ENCODE measurements at places on chromosomes 4 and X.

GRCh38 chr4:23920716-23921446 lies 31.0 kb upstream of the PPARGC1A start:
- DNase-seq: no peak

DNA sequence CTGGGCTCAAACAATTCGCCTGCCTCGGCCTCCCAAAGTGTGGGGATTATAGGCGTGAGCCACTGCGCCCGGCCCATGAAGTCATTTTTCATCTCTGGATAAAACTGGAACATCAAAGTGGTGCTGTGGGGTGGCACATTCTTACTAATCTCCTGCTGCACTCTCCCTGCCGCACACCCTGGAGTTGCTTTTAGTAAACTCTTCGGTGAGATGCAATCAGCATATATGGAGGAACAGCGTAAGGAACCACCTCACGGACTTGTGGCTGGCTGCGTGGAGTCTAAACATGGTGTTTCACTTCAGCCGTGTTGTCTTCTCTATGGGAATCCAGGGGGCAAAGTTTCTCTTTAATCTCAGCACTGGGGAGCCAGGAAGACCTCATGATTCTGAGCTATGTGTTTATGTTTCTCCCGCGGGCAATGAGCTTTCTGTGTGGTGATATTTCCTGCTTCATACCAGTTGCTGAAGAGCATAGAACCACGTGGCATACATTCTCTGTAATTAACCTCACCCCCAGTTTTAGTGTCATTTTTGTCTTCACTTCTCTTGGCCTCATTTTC lies 2.1 kb upstream of the RHOH start:
- DNase-seq: no peak

DNA sequence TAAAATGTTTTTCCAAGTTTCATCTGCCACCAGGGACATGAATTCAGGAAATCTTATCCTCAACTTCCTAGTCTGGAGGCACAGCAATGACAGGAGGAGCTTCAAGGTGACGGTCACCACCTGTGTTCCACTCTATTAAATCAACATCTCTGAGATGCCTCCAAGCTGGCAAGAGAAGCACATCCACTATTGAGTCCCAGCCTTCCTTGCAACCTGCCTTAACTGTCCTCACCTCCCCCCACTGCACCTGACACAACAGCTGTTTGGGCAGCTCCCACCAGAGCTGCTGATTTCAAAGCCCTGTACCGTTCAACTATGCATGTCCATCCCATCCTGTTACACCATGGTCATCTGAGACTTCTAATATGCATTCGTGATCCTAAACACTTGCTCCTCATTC lies 123.4 kb downstream of the COL25A1 start:
- DNase-seq: no peak

DNA sequence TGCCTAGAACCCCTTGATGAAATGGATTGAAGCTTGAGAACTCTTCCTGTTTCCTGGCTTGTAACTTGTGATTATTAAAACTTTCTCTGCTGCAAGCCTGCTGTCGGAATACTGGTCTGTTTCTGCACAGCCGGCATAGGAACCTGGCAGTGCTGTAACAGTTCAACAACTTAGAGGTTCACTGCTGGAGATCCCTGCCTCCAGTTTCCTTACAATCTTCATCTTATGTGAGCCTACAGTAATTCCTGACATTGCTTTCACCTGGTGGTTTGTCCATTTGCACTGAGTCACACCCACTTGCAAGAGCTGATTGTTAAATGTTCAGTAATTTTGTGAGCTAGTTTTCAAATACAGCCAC lies 1.3 kb upstream of the SEPSECS start:
- DNase-seq: no peak

GRCh38 chr4:152572417-152573086 lies 36.7 kb upstream of the FBXW7 start:
- DNase-seq: no peak

DNA sequence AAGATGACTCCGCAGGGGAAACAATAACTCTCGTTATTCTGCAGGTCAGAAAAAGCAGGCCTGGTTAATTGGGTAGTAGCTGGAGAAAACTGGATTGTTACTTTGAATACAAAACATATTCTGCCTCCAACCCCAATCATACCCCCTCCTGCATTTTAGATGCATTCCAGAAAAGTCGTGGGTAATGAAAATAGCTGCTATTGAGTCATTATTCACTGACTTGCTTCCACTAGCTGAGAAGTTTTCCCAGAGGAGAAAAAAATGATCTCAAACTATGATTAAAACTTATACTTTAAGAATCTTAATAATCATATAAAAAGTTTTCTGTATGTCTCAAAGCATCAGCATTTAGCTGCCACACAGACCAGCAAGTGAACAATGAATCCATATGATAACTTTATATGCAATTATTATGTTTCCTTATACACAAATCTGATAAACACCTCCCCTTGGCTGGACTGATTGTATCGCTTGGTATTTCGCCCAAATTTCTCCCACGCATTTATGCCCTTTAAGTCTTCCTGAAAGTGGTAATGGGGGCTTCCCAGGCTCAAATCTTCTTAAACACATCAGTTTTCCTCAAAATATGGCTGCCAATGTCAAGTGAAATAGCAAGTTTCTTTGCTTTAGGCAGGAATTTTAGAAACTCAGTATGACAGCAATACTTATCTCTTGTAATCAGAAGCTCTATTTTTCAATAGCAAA lies 181.0 kb downstream of the LDB2 start:
- DNase-seq: no peak

DNA sequence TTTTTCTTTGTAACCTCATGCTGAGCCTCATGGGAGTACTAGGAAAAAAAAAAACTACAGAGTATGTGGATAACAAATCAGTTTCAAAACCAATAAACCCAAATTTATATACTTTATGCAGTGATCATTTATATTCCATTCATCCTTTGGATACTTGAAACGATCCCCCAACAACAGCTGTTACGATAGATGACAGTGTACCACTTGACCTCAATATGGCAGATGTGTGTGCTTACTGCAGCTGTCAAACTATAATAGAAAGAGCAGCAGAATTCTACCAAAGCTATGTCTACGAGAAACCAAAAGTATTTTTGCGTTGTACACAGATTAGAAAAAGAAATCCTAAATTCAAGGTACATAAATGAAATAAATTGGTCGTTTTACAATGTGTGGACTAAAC lies 337.8 kb downstream of the PDGFC start:
- peak; percentile 45 for DNase-seq

DNA sequence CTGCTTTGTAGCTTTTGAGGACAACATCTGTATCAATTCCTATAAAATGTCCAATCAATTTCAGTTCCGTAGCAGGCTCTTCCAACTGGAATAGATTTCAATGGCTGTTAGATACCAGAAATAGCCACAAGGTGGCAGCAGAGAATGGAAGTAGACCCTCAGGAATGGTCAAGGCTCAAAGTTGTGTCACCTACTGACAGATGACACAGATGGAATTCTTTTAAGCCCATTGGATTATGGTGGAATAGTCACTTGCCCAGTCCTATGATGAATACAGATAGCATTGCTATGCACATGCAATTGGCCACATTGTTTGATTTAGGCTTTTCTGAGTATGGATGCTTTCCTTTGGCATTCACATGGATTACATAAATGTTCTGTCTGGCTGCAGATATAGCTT lies 130.4 kb upstream of the RADX start:
- peak; percentile 55 for DNase-seq

DNA sequence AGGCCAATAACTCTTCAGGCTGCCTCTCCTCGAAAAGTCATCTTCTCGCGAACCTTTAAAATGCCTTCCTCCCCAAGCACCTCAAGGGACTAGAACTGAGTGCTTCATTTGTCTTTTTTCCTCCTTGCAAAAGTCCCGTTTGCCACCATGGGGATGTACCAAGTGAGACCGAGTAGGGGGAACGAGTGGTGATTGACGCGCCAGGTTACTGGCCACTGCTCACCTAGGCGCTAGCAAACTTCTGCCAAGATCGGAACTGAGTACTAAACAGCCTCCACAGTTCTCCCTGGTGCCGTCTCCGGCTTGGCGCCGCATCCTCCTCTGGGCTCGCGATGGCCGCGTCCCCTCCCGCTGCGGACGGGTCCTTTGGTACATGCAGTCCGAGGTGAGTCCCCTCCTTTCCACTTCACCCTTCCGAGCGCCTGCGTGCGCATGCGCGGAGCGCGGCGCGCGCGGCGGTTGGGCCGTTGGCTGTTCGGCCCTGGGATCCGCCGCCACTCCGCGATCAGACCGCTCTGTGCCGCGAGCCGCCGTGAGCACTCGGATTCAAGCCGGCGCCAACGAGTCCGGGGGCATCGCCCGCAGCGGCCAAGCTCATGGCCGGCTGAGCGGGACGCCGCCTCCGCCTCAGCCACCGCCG lies at the start of gene CDK16:
TSS of gene CDK16 (plus strand) at position 402 of the 640 bp plus-strand sequence. CDS start 4,877 bp downstream, outside the sequence.
- DNase-seq: peak; percentile 40

DNA sequence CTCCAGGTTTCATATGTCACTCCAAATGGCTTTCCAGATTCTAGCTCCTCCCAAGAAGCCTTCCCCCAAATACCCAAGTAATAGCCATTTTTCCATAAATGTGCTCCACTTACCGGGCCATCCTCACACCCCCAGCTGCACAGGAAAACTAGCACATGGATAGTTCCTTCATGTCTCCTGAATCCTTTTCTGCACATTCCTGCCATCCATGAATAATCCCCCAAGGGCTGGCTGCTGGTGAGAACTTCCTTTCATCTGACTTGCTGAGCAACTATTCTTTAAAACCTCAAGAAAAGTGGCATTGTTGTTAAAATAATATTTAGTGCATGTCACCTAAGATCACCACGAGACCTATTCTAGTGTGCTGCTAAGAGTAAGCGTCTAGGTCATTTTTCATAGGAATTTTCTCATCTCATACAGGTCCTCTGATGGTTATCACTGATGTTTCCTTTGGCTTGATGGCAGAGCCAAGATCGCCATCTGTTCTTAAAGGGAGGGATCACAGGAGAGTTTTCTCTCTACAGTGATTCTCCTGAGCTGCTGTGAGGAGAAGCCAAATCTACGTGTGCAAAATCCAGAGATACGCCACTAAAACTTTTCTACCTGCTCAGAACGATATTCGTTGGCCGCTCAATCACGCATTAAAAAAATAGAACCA lies 71.3 kb downstream of the MAP3K15 start:
- DNase-seq: no peak

DNA sequence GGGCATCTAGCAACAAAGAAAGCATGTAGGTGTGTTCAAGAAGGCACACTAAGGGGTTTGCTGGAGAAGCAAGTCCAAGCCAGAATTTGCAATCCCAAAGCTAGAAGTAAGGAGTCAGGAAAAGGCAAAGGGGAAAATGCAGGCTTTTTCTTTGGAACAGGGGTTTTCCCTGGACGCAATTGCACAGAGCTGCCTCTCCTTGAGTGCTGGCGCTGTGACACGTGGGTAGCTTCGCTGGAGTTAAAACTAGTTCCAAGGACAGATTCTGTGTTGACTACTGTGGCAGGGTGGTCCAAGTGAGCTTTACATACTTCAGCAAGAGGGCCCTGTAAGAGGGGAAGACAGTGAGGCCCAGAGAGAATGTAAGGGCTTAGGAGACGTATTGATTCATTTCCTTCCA lies 277.1 kb downstream of the ADGRA3 start:
- DNase-seq: no peak

DNA sequence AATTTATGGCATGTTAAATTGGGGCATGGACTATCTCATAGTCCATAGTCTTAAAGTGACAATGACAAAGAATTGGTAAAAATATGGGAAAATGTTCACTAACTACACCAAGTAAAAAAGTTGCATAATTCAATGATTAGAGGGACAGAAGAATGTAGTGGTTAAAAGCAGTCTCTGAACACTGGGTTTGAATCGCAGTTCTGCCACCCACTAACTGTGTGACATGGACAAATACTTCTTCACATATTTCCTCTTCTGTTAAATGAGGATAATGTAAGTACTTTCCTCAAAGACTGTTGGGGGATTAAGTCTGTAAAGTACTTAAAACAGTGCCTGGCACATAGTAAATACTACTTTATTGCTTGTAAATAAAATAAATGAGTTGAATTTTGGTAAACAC lies 15.3 kb downstream of the COQ2 start:
- no peak for DNase-seq

DNA sequence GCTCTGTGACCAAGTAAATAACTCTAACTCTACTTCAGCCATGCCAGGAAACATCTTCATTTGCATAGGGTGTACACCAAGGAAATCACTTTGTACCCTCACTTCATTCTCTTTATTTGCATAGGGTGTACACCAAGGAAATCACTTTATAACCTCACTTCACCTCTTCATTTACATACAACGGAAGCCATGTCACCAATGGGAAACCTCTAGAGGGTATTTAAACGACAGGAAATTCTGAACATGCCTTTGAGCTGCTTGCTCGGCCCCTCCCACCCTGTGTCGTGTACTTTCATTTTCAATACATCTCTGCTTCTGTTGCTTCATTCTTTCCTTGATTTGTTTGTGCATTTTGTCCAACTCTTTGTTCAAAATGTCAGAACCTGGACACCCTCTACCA lies 848.1 kb upstream of the FRG1 start:
- no peak for DNase-seq

DNA sequence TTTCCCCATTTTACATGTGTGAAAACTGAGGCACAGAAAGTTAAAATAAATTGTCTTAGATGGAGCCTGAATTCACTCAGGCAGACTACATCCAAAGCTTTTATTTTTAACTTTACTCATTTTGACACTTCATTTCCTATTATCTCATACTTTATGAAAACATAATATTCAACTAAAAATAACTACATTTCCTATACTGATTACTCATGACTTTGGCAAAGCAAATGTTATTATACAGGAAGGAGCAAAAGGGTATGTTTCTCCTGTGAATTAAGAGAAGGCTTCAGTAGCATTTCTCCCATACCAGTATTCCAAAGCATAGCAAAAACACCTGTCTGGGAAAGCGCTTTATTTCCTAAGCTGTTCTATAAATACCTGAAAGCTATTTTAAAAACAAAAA lies 178.6 kb downstream of the ADAMTS3 start:
- DNase-seq: no peak

DNA sequence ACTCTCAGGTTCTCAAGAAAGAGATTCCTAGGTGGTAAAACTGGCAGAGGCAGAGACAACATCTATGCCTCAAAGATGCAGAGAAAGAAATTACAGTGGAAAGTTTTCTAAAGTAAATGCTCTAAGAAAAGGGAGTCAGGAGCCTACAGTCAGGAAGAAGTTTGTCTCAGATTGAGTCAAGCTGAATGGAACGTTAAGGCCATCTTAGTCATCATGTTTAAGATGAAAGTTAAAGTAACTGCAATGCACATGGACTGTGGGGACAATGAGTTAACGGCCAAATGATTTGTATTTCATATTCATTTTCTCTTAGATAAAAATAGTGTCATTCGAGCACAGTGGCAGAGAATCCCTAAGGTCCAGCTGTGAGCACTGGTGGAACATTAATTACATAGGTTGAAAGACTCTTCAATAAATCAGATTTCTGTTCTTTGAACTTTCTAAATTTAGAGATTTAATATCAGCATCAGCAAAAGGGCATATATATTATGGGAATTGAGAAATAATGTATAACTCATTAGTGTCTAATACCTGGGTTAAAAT lies 384.6 kb downstream of the DTHD1 start:
- no peak for DNase-seq

DNA sequence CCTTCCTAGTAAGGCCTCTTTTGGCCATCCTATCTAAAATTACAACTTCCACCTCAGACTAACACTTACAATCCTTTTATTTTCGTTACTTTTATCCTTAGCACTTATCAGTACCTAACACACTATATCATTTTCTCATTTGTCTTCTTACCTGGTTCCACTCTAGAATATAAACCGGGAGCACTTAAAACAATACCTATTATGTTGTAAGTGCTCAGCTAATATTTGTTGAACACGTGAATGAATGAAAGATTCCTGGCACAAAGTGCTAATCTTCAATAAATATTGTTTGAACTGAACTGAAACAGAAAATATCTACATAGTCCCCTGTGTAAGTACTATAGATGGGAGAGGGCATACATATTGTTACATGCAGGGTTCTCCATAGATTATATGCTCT lies 14.4 kb downstream of the MGARP start:
- no peak for DNase-seq

- DNase-seq: no peak
Observed at GRCh38 chr4:6095023-6095752, 77.0 kb upstream of the C4orf50 start.
